ENCODE measurements at places on chromosomes 6 and 20.

- no peak for DNase-seq
Measured at GRCh38 chr6:19356692-19357091, 480.5 kb upstream of the ID4 start.

DNA sequence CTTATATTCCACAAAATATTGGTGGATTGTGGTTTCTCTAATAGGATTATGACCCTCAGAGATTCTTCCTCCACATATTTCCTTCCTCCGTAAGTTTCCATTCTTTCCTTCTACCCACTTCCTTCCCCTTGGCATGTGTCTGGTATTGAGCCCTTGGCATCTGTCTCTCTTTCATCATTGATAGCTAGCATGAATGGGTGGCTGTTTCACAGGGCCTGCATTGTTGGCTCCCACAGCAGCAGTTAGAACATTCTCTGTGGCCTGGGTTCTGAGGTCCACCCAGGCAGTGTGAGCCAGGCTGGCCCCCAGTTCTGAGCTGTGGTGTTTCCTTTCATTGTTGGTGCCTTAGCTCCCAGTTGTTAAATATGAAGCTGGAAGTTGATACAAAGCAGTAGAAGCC lies 125.3 kb downstream of the ANKS1A start:
- DNase-seq: no peak

GRCh38 chr6:106158816-106159215 lies 72.7 kb downstream of the PRDM1 start:
- DNase-seq: no peak

DNA sequence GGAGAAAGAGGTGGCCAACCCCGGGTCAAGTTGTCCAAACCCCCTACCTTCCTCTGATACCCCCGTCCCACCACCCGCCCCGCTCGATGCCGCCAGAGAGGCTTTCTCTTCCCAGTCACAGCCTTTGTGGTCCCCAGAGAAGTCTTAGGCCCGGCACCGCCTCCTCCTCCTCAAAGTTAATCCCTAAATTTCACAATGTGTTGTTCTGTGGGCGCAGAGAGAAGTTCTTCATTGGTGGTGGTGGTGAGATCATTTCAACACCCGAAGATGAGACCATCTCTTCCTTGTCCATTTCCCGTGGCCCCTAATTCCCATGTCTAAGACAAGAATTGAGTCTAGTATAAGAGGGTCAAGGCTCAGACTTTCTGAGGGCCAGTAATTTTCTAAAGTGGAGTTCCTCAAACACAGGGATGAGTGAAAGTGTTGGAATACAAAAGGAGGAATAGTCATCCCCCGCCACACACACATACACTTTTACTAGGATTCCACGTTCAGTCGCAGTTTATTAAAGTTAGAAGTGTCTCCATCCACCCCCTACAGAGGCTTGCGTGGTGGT lies 10.4 kb downstream of the TRIM31 start:
- no peak for DNase-seq

GRCh38 chr6:158708239-158708638 lies 58.4 kb downstream of the SYTL3 start:
- peak; percentile 33 for DNase-seq

DNA sequence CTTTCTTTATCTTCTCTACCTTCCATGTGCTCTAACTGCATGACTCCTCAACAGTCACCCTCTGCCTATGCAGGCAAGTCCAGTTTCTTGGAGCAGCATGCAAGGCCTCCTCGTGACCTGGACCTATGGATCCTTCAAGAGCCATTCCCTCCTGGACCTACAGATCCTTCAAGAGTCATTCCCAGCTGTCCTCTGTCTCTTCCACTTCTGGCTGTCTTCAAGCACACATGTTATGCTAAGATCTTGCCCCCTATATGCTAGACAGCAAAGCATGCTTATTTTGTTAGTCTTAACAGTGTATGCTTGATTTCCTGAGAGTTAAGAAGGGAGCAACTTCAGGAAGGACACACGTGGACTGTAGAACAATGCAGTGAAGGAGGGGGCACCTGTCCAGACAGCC lies 7.5 kb downstream of the ID4 start:
- DNase-seq: no peak

- no peak for DNase-seq
Measured at GRCh38 chr6:148317739-148318138, 24.9 kb upstream of the SASH1 start.
